ENCODE measurements at places on chromosomes 4 and X. TPM values are rescaled to one million over a fixed set of nuclear protein-coding genes. Genes with fewer than 3 reads are reported as not detected.

RAB39B gene
- polyA plus RNA-seq: 0.77 TPM

VGLL1 gene
- 10.9 TPM for polyA plus RNA-seq

FGD1 gene
- polyA plus RNA-seq: 13.4 TPM

SEC24D gene
- 45.0 TPM for polyA plus RNA-seq

FAAH2 gene
- 11.4 TPM for polyA plus RNA-seq

CABS1 gene
- not detected for polyA plus RNA-seq

RXFP1 gene
- 5.8 TPM for polyA plus RNA-seq

TAF7L gene
- 0.37 TPM for polyA plus RNA-seq

DNA sequence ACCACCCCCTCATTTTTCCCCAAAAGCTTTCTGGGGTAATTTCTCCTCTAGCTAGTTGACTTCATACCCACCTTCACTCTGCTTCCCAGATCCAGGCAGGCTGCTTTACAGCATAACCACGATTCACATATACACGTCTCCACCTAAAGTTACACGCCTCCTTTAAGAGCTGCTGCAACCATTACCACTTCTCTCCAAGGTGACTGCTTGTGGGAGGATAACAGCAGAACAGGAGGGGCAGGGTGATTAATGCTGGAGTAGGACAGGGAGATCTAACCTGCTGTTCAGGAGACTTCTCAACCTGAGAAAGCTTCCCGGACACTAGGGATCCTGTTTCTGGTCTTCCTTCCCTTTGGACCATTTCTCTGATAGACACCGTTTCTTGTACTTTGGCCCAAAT, 77.4 kb downstream of the MGST2 start:
- DNase-seq: no peak

GRCh38 chrX:14775416-14775815, 97.5 kb downstream of the FANCB start:
- no peak for DNase-seq

DNA sequence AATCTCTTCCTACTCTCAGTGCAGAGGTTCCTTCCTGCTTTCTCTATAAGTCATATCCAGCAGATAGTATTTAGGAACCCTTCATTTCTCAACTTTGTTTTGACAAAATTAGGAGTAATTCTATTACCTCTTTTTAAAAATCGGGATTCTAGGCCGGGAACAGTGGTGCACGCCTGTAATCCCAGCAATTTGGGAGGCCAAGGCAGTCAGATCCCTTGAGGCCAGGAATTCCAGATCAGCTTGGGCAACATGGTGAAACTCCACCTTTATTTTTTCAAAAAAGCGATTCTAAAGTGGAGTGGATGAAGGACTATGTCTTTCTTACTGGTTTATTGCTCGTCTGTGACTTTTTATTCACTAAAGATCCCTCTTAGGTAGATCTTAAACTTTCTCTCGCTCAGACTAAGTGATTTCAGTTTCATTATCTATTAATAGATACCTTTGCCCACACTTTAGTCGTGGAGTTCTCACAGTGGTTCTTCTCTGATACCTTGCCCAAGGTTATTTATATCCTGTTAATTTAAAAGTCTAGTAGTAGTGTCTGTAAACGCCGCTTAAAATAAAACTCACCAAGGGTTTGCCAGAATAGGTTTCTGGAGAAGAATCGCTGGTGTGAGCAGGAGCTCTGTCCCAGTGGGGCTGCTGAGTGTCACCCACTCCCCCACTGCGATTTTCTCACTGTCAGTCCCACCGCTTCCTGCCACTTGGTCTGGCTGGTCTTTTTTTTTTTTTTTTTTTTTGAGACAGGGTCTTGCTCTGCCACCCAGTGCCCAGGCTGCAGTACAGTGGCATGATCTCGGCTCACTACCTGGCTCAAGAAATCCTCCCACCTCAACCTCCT, 27.0 kb upstream of the TMEM131L start:
- DNase-seq: no peak

DNA sequence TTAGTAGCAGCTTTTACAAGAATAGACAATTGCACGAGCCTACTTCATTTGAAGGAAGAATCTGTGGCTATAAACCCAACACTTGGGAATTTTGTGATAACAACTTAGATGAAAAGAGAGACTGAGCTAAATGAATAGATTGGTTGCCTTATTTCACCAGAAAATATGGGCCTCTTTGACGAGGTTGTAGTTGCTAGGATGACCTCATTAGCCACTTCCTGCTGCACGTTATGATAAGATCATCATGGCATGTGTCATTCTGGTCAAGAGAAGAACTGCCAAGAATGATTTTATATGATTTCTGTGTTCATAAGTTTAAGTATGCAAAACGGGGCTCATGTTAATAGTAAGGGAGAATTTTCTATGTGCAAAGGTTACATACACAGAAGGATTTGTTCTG, 321.9 kb upstream of the GIMD1 start:
- DNase-seq: no peak

- DNase-seq: peak; percentile 38
These were observed 49.3 kb downstream of the NPNT start for GRCh38 chr4:105944540-105944939.

DNA sequence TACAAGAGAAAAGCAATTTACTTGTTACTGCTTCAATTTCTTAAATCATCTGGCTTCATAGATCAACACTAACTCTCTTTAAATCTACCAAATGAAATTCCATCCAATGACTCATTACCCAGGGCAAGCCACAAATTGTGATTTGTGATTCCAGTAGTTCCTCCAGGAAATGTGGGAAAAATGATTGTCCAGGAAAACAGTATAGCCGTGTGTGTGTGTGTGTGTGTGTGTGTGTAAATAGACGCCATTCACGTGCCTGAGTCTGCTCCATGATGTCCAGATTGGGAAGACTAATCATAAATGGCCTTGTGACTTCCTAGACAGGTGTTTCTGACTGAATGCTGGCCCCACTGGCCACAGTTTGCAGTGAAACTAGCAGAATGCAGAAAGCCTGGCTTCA, 121.3 kb downstream of the HS6ST2 start:
- no peak for DNase-seq

DNA sequence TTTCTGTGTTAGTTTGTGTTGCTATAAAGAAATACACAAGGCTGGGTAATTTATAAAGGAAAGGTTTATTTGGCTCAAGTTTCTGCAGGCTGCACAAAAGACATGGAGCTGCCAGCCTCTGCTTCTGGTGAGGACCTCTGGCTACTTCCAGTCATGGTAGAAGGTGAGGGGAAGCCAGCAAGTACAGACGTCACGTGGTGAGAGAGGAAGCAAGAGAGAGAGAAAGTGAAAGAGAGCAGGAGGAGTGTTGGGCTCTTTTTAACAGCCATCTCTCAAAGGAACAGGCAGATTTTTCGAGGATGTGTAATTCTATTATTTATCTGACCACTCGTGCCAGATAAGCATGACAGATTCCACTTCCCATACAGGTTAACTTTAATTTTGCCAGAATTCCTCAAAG, 1199.1 kb downstream of the ADGRL3 start:
- DNase-seq: no peak

GRCh38 chr4:112031712-112032328, 113.4 kb upstream of the FAM241A start:
- peak; percentile 37 for DNase-seq

DNA sequence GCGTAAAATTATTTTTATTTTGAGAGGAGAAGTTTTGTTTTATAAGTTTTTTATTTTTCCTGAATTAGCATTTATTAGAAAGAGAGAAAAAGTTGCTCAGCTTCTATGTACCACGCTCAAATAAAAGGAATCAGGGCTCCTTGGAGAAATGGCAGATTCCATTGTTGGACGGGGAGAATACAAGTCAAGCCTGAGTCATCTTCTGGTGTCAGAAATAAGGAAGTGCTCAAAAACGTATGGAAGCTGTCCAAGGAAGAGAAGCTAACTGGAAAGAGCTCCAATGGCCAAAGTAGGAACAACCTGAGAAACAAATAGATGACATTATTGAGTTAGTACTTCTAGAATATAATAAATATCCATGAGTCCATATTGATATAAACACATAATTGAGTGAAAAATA, 89.3 kb upstream of the NEIL3 start:
- DNase-seq: no peak

GRCh38 chrX:68343551-68343950, 89.7 kb downstream of the OPHN1 start:
- DNase-seq: no peak

DNA sequence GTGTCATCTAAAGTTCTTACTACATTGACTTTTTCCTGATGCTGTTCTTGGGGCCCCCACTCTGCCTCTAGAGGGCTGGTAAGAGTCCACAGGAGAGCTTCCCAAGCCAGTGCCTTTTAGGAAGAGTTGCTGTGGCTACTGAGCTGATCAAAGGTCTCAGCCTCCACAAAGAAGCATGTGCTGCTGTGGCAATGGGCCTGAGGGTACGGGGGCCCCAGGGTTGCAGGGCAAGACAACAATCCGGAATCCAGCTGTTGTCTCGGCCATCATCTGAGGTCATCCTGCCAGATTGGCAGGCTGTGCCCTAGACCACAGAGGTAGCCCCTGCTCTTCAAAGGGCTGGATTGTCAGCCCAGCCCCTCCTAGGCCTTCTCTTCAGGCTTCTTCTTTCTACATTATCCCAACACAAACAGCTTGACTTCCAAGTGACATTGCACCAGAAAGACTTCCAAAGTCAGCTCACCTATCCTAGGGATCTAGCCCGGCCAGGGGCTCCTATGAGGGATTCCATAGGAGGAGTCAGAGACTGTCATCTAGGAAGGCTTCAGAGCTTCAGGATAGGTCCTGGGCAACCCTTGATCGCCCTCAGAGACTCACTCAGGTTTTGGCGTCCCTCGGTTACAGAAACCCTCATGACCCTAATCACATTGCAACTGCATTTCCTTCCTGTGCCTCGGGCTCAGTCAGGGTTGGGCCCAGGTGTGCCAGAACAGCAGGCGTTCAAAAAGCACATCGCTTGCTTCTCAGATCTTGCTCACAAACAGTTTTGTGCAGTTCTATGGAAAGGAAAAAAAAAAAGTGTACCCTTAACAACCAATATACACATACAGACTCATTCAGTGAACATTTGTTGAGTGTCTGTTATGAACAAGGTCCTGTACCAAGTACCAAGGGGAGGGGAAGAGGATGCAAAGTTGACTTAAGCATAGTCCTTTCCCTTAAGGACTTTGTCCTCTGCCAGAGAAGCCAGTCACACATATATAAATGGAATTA, 27.8 kb downstream of the SLC25A5 start:
- DNase-seq: no peak

DNA sequence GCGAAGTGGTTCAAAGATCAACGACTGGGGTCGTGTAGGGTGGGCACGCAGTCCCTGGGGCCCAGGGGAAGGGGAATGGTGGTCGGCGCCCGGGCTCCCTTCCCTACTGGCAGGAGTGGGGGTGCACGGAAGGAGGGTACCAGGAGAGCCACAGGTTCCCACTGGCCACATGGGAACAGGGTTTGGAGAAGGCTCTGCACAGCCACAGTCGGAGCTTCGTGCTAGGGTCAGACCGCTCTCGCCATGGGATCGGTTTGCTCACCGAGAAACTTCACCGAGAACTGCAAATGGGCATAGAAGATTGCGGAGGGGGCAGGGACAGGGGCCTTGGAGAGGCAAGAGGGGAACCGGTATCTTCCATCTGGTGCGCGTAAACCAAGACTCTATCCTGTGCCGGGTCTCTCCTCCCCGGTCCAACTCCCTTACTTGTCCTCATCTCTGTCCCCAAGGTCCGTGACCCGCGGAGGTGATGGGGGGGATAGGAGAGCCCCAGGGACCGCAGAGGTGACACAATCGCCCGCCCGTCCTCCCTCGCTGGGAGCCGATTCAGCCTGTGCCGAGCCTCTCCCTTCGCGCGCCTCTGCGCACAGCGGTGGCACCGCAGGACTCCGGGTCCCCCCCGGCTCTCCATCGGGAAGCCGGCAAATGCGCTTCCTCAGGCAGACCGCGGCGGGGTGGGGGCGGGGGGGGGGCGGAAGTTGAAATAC, 1.0 kb downstream of the SCD5 start:
- DNase-seq: no peak

DNA sequence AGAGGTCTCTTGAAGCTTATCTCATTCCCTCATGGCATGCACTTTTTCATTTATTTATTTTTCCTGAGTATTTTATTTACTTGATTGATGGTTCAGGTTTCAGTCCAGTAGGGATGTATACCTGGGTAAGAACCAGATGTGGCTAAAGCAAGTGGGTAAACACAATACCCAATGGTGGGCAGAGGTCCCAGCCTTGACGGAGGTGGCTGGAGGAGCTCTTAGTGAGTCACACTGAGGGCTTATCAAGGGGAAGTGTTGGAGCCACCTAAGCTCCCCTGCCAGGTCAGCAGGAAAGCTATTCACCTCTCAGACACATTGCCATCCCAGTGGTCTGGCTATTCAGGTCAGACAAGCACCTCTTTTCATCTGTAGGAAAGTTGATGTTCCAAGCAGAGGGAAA, 236.2 kb upstream of the MAGEB16 start:
- no peak for DNase-seq

GRCh38 chrX:65451663-65452062, 82.9 kb downstream of the LAS1L start:
- no peak for DNase-seq

- no peak for DNase-seq
These were observed 297.2 kb downstream of the HS3ST1 start for GRCh38 chr4:11131491-11131890.

DNA sequence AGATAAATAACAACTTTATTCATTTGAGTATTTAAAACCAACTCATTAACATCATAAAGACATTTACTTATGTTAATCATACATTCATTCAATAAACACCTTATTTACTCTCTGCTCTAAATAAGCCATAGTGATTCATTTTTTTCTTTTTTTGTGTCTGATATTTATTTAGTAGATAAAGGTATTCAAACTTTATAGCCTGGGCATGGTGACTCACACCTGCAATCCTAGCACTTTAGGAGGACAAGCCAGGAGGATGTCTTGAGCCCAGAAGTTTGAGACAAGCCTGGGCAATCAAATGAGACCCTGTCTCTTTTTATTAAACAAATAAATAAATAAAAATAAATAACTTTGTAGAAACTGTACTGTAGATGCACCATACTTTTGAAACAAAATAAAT, 771.3 kb upstream of the PCDH7 start:
- no peak for DNase-seq

- no peak for DNase-seq
These were observed 62.9 kb upstream of the CHRDL1 start for GRCh38 chrX:110858565-110858964.

- DNase-seq: no peak
These were observed 2.8 kb downstream of the FIP1L1 start for GRCh38 chr4:53380221-53380620.

DNA sequence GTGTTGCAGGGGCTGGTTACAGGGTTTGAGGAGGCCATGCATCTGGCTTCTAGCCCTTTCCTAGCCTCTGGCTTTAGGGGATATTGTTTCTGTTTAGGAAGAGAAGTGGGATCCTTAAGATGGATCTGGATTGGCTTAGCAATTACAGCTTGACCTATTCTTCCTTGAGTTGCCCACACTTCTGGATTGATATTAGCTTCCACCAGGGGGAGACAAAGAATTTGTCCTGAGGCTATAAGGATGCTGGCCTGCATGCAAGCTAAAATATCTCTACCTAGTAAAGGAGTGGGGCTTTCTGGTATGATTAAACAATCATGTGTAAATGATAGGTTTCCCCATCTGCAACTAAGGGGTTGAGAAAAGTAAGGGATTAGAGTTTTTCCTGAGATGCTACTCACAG, 117.2 kb downstream of the TEX13C start:
- no peak for DNase-seq

Data from right lung (tissue), 10 donors.